ENCODE measurements at places on chromosomes 16 and 17.

DNA sequence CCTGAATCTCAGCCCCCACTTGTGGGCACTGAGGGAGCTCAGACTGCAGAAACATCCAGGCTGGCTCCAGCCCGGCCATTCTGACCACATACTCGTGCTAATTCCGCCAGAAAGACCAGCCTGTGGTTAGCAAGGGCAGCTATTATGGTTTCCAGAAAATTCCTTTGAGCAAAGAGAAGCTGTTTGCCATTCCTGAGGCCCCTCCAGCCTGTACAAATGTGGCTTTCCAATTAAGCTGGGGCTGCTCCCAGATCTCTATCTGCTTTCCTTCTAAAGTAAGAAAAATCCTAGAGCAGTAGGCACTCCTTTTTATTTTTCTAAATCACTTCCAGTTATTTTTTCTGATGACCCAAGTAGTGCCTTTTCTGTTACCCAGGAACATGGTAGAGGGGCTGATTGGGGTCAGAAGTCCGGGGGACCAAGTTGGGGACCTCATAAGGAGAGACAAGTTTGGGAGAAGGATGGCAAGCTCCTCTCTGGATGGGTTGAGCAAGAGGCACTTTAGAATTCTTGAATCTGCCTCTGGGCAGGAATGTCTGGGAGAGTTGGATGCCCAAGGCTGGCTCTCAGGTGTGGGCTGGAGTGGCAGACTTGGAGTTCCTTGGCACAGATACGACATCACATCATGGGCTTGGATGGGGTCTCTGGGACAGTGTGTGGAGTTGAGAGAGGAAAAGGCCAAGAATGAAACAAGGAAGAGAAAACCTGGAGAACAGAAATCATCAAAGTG lies 83.3 kb upstream of the TNRC6C start:
- DNase-seq, result no peak

- no peak for DNase-seq
Observed at GRCh38 chr16:74951681-74952080, 33.2 kb downstream of the WDR59 start.

DNA sequence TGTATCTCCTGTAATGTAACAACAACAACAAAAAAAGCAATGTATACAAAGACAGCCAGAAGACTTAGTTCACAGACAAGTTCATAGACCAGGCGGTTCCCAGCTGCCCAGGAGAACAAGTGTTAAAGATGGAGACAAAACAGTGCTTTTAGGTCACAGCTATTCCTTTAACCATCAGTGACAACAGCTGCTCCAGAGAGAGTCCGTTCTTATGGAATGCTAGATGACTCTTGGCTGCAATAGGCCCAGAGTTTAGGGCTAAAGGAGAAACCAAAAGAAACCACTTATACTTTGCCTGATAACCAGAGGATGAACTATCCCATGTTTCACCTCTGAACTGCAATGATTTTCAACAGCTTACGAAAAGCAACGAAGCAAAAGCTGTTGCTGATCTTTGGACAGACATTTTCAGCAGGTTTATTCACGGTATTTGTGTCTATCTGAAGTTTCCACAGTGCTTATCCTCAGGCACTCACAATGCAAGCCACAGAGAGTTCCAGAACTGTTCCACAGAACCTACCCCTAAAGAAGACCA lies 6.0 kb downstream of the ZCCHC14 start:
- no peak for DNase-seq

GRCh38 chr16:57048095-57048494 lies 44.3 kb upstream of the CPNE2 start:
- DNase-seq, result no peak

DNA sequence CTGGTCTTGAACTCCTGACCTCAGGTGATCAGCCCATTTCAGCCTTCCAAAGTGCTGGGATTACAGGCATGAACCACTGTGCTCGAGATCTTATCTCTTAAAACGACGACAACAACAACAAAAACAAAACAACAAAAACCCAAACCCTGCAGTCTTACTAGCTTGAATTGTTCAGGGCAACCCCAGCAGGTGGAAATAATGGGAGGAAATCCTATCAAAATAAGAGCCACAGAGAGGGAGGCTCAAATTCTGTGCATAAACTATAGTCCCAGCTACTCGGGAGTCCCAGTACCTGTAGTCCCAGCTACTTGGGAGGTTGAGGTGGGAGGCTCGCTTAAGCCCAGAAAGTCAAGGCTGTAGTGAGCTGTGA lies 16.5 kb upstream of the ATP6V0A1 start:
- no peak for DNase-seq

- DNase-seq, result no peak
Observed at GRCh38 chr17:81016575-81016974, 18.4 kb upstream of the BAIAP2 start.

GRCh38 chr17:31092475-31093064 lies 2.2 kb upstream of the NF1 start:
- DNase-seq, result no peak

GRCh38 chr16:23354246-23354645 lies 52.1 kb downstream of the SCNN1B start:
- no peak for DNase-seq

DNA sequence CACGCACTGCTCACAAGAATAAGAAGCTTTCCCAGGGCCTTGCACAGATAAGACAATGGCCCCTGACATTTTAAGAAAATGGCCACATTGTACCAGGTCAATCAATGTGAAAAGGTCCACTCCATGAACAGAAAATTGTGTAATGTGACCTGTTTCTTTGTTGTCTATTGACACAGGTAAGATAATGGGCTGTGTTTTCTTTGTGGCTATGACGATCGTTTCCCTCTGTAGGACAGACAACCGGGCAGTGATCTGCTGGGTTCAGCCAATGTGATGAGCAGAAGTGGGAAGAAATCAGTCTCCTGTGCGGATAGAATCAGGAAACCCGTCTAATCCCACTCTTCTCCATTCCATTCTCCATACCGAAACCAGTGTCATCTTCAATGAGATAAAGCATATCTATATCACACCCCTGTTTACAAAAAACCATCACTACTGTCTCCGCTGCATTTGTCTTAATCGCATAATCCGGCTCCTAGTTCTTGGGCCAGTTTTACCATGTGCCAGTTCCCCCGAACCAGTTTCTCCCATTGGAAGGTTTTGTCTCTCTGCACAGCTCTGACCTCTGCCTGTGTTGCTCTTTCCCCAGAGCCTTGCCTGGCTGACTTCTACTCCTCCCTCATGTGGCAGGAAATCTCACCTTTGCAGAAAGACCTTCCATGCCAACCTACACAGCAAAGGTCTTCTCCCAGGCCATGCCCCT lies 66.9 kb upstream of the ATF7IP2 start:
- DNase-seq, result no peak

DNA sequence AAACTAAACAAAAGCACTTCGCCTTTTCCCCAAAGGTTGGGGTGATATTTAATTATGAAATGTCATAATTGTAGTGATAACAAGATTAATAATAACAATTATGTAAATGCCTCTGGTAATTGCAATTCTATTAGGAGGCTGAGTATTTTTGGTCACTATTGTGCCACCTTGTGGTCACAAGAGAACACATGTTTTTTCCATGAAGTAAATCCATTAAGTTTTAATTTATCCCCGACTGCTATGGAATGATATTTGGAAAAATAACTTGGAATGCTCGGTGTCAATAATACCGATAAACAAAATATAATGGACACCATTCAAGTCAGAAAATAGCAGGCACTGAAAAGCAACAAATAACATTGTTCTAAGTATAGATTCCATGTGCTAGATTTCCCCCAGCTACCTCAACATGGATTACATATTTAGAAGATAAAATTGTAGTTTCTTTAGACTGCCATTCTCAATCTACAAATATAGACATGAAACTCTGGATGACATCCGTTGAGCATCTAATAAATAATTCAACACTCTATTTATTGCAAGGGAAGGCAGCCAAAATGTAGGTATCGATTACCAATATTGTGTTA lies 25.0 kb upstream of the KCNJ2 start:
- DNase-seq, result no peak

- DNase-seq, result no peak
Observed at GRCh38 chr16:60882816-60883215, 1153.4 kb downstream of the CDH8 start.

- no peak for DNase-seq
Observed at GRCh38 chr16:66585481-66586239, 6.4 kb downstream of the CMTM2 start.

DNA sequence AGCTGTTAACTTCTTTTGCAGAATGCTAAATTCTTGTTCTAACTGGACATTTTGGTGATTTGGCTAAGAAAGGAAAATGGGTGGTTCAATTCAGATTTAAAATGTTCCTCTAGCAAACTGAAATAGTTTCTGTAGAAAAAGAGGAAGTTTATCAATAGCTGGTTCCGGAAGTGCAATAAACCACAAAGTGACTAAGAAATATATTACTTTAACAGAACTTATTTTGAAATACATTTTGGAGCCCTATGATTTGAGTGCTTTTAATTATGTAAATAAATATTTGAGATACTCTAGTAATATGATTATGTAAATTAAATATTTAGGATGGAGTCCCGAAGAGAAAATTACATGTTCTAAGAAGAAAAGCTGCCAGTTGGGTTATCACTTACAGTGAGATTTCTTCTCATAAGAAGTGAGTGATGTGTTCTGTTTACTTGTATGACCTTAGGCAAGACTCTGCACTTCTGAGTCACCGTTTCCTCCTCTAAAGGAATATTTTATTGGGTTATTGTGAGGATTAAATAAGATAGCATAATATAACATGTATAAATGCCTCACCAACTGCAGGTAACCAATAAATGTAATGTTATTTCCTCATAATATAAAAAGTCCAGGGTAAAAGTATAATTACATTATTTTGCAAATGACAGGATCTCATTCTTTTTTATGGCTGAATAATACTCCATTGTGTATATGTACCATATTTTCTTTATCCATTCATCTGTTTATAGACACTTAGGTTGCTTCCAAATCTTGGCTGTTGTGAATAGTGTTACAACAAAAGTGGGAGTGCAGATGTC lies at the start of gene EVI2B:
Gene EVI2B (minus strand): TSS at position 73 of the 800 bp plus-strand sequence. CDS start 8,445 bp downstream, outside the sequence.
- no peak for DNase-seq

GRCh38 chr17:51585514-51586104 lies 325.3 kb downstream of the UTP18 start:
- DNase-seq, result no peak

- no peak for DNase-seq
Observed at GRCh38 chr16:962901-963814, 7.6 kb downstream of the LMF1 start.

DNA sequence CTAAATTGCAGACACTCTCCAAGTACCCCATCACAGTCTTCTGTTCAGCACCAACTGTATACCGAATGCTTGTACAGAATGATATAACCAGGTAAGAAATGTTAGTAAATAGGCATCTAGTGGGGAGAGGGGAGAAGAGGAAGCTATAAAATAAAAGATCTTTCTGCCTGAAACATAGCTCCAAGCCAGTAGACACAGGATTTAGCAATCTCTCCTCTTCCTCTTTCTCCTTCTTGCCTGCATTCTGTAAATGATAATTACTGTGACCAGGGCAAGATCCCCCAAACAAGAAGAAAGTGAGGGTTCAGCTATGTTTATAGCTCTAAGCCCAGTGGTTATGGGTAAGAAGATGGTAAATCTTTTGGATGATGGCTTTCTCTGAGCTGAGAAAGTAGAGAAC lies 17.9 kb downstream of the ACSM3 start:
- DNase-seq, result no peak

- DNase-seq, result no peak
Observed at GRCh38 chr17:194828-195602, 13.6 kb upstream of the DOC2B start.

DNA sequence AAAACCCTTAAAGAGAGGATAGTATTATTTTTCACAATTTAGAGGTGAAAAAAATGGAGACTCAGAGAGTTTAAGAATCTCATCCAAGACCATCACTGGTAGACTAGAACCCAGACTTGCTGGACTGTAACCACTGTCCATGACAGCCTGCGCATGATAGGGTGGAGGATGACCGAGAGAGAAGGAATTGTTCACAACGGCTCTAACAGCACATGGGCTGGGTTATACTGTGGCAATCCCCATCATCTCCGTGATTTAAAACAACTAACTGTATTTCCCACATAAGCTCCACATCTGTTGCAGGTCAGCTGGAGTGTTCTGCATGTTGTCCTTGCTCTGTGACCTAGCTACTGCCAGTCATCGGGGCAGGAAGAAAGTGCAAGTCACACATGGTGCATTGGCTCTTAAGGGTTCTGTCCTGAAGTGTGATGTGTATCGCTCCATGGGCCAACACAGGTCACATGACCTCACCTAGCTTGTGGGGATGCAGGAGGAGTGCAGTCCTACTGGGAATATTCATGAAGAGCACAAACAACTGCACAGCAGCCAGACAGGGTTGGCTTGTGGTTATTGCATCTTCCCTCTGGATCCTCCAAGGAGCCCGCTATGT lies 131.2 kb upstream of the MPHOSPH6 start:
- no peak for DNase-seq

DNA sequence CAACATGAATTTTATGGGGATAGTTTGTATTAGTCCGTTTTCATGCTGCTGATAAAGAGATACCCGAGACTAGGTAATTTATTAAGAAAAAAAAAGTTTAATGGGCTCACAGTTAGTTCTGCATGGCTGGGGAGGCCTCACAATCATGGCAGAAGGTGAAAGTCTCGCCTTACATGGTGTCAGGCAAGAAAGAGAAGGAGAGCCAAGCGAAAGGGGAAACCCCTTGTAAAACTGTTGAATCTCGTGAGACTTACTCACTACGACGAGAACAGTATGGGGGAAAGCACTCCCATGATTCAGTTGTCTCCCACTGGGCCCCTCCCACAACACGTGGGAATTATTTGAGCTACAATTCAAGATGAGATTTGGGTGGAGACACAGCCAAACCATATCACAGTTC lies 181.5 kb downstream of the PRKCA start:
- no peak for DNase-seq

GRCh38 chr17:57337390-57337789 lies 81.1 kb downstream of the MSI2 start:
- no peak for DNase-seq

- DNase-seq, result no peak
Observed at GRCh38 chr17:17724307-17725010, 43.2 kb downstream of the RAI1 start.

DNA sequence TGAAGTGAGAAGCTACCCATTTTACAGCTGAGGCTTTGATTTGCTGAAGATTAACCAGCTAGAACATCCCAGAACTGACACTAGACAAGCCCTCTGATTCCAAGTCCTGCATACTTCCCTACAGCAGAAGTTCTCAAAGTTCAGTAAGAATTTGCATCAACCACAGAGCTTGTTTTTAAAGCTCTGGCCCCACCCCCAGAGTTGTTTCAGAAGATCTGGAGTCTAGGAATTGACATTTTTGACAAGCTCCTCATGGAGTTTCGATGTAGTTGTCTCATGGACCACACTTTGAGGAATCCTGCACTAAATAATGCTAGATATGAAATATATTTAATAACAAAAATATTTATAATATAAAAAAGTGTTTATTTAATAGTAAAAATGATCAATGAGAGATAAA lies 120.3 kb upstream of the ADAMTS18 start:
- no peak for DNase-seq

Data from NT2/D1 (cell line).